ENCODE measurements at places on chromosomes 3 and 15.

DNA sequence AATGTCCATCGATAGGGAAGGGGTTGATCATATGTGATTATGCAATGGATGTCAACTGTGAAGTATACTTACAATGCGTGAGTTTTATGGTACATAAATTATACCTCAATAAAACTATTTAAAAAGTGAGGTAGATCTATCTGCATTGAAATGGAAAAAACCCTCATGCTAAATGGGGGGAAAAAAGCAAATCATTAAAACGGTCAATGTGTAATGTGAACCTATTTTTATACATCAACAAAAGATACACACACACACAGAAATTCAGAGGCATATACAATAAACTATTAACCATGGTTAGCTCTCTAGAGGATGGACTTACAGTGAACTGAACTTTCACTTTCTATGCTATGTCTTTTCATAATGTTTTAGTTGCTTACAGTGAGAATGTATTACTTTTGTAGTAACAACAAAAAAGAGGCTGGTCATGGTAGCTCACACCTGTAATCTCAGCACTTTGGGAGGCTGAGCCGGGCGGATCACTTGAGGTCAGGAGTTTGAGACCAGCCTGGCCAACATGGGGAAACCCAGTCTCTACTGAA is 23.1 kb downstream of the STIMATE start:
- DNase-seq = no peak

- DNase-seq = no peak
Measured at GRCh38 chr15:36230776-36231175, 348.6 kb upstream of the CDIN1 start.

DNA sequence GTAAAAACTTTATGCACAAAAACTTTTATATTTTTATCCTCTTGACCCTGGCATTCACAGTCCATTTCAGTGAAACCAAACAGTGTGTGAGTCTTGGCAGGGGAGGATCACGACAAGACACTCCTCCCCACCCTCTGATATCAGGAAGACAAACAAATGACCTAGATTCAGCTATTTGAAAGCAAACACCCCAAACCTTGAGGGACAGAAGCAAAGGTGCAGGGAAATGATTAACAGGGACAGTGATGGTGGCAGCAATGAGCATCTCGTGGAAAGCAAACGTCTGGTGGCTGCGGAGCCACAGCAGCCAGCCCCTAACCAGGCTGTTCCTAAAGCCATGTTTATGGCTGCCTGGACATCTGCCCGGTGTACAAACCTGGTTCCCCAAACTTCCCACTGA is 52.1 kb downstream of the FSIP1 start:
- DNase-seq = no peak

- no peak for DNase-seq
Measured at GRCh38 chr15:35305946-35306345, 220.9 kb upstream of the NANOGP8 start.

DNA sequence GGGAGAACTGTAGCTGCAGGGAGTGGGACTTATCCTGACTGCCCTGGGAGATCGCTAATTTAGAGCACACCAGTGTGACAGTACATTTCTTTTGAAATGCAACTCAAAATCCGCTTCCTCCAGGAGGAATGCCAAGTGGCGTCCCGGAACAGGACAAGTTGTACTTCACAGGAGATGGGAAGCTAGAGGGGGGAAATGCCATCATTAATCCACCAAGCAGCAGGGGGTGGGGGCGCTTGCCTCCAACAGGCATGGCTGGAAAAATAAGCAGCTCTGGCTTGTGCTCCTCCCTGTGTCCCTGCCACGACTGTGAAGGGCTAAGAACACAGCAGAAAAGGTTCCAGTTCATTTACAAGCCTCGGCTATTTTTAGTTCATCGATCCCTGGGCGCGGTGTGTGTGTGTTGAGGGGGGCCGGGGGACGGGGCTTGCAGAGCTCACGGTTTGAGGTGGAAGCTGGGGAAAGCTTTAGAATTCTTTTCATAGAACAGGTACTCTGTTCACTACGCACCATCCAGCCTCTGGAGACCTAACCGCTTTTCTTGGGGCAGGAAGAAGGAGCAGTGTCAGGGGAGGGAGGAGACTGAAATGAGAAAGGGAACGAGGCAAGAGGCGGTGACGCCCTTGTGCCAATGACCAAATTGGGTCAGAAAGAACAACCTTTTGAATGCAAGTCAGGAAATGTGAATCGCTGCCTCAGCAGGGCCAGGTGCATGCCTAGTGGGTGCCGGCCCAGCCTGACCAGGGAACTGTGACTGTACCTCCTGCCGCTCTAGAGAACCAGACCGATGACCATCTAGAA is 51.8 kb upstream of the DGKG start:
- no peak for DNase-seq

GRCh38 chr3:187041362-187042307 is 97.7 kb downstream of the RPL39L start:
- peak; percentile 35 for DNase-seq

GRCh38 chr3:51706788-51707731 is at the start of gene GRM2:
TSS of gene GRM2 (plus strand) at chr3:51707068. CDS start at chr3:51708984, 1,916 bp downstream.
- no peak for DNase-seq

DNA sequence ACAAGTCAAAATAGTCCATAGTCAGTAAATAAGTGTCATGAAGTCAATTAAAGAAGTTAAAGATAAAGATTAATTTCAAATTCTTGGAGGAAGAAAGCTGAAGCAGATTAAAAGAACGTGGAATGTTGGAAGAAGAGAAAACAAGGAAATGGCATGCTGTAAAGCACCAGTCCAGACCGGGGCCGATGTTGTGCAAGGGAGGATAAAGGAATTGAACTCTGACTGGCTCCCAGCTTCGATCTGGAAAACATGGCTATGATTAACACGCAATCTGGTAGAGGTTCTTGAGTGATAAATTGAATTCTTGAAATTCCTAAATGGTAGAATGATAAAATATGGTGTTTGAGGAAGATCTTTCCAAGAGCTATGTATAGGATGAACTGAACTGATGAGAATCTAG is 194.4 kb downstream of the MEIS2 start:
- DNase-seq = no peak

DNA sequence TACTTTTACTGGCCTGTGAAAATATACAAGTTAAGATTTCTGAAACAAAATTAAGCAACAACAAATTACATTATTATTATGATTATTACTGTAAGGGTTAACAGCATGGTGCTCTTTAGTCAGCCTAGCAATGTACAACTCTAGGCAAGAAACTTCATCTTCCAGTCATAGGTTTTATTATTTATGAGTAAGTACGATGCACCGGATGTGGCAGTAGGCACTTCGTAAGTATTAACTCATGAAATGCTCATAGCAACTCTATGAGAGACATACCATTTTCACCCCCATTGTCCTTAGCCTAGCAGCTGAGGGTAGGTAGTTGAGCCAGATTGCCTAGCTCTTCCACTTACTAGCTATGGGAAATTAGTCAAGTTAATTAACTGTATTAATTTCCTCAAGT is 68.0 kb upstream of the PTPRG start:
- DNase-seq = no peak
